ENCODE measurements at places on chromosomes 7 and 10.

DNA sequence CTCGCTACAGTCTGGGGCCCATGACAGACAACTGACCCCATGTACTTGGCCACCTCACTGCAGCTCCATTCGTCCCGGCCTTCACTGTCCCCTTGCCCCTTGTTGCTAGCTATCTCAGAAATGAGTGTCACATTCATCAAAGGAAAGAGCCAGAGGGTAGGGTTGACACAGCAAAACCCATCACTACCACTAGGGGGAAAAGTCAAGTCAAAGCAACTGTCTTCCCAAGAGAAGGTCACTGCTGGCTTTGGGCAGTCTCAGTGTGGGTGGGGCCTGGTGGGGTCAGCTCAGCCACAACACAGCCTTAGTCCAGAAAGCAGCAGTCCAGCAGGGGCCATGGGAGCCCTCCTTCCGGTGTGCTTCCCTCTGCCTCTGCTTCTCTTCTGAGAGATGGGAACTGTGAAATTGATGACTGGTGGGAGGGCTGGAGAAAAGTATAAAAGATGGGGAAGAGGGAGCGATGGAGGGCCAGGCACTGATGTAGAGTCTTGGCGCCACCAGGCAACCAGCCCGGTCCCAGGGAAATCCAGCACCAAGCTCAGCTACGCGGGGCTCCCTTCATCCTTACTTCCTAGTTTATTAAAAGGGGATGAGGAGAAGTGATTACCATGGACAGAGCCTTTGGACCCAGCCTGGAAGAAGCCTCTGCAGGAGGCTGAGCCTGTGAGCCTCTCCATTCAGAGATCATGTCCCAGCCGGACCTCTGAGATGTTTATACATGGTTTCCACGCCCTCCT, 58.0 kb downstream of the PLXNA4 start:
- DNase-seq, result no peak

- no peak for DNase-seq
Observed at GRCh38 chr10:42646687-42647640, 8.6 kb upstream of the ZNF33B start.

DNA sequence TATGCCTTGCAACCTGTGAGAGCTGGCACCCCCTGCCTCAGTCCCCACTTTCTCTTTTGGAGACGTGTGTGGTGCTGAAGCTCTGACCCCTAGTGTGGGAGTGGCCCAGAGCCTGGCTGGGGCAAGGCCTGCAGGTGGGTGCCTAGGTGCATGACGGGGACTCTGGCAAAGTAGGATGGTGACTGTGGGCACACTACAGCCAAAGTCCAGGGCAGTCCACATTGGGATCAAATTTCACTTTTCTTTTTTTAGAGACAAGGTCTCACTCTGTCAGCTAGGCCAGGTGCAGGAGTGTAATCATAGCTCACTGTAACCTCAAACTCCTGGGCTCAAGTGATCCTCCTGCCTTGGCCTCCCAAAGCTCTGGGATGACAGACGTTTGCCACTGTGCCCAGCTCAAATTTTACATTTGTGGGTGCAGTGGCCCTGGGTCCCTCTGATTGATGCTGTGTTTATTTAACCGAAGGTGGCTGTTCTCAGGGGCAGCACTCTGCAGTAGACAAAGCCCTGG, 52.3 kb downstream of the NEURL1 start:
- no peak for DNase-seq

- DNase-seq, result no peak
Observed at GRCh38 chr7:113832196-113832745, 86.5 kb downstream of the PPP1R3A start.

DNA sequence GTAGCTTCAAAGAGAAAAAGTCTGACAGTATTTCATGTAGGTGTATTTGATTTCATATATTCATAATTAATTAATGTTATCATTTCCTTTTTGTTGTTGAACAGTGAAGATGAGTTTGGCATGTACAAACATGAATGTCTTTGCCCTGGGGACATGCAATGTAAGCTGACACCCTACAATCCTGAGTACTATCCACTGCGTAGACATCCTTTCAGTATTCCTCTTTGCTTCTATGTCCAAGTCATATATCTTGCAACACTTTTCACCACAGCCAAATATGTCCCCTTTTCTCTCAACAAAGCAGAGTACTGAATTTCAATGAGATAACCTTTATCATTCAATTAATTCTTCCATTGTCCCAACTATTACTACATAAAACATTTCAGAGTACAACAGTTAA, 93.6 kb downstream of the GPR37 start:
- no peak for DNase-seq

DNA sequence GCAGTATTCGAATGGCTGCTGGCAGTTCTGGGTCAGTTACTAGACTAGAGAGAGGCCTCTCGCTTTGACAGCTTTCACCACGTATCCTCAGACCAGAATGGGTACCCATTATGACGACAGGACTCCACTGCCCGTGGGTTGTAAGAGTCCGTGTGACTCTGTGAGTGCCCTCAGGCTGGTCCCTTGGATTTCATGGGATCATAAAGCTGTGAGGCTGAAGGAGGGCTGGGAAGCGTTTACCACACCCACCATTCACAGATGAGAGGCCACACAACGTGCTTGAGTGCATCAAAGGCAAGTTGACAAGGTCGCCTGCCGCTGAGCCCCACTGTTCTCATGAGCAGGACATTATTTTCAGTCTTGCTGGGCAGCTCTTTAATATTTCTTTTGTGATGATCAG, 87.2 kb downstream of the EZH2 start:
- DNase-seq, result no peak

- DNase-seq, result peak; percentile 80
Observed at GRCh38 chr7:80643336-80643915, 5.0 kb downstream of the CD36 start.

- DNase-seq, result no peak
Observed at GRCh38 chr10:119821182-119821581, 51.5 kb downstream of the MCMBP start.

GRCh38 chr7:2255145-2256139, 13.4 kb downstream of the NUDT1 start:
- no peak for DNase-seq

GRCh38 chr7:31113660-31114059, 61.6 kb downstream of the ADCYAP1R1 start:
- DNase-seq, result no peak

- DNase-seq, result no peak
Observed at GRCh38 chr7:55420530-55420929, 55.4 kb downstream of the LANCL2 start.

All from GF-D8 (cell line).